ENCODE measurements at places on chromosomes 16 and 17.
A peak's percentile ranks its signal among the peaks of the same experiment; 100 is the strongest.

- DNase-seq: no peak
These were observed 8.6 kb downstream of the BRD7 start for GRCh38 chr16:50360033-50360778.

GRCh38 chr17:73657473-73658116 is 13.3 kb upstream of the SDK2 start:
- DNase-seq: no peak

DNA sequence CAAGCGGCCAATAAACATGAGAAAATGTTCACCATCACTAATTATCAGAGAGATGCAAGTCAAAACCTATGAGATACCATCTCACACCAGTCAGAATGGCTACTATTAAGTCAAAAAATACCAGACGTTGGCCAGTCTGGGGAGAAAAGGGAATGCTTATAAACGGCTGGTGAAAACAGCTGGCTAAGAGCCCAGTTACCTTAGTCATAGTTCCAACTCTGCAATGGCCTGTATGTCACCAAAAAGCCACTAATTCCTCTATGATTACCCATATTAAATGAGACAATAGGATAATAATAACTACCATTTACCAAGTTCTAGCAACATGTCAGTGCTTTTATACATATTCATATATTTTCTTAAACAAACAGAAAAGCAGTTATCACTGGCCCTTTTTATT is 42.9 kb upstream of the CDRT4 start:
- DNase-seq: no peak

- no peak for DNase-seq
These were observed 5.2 kb downstream of the RUSF1 start for GRCh38 chr16:31502981-31503380.

DNA sequence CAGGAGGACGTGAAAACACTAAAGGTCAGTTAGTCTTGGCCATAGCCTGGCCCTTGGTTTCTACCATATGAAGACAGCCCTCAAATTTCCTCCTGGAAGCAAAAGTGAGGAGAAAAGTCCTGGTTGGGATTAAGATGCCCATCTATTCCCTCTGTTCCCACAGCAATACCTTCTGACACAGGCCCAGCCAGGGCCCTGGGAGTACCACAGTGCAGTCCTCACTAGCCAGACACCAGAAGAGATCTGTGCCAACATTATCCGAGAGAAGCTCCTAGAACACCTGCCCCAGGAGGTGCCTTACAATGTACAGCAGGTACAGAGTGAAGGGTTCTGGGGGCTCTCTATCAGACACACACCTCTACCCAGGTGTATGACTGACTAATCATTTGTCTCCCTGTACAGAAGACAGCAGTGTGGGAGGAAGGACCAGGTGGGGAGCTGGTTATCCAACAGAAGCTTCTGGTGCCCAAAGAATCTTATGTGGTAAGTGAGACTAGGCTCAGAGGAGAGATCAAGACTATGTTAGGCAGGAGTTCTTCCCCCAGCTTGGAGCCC is 4.1 kb downstream of the ERAL1 start:
- no peak for DNase-seq

GRCh38 chr16:89561142-89561883 is 831 bp downstream of the RPL13 start:
- DNase-seq: peak; percentile 23

- DNase-seq: no peak
These were observed 18.4 kb downstream of the GJD3 start for GRCh38 chr17:40345994-40346764.

- DNase-seq: no peak
These were observed 193.4 kb downstream of the FOXL1 start for GRCh38 chr16:86771506-86772460.

GRCh38 chr17:47676510-47677165 is 17.3 kb upstream of the TBKBP1 start:
- no peak for DNase-seq

GRCh38 chr17:66172691-66173223 is 19.2 kb downstream of the CEP112 start:
- no peak for DNase-seq

DNA sequence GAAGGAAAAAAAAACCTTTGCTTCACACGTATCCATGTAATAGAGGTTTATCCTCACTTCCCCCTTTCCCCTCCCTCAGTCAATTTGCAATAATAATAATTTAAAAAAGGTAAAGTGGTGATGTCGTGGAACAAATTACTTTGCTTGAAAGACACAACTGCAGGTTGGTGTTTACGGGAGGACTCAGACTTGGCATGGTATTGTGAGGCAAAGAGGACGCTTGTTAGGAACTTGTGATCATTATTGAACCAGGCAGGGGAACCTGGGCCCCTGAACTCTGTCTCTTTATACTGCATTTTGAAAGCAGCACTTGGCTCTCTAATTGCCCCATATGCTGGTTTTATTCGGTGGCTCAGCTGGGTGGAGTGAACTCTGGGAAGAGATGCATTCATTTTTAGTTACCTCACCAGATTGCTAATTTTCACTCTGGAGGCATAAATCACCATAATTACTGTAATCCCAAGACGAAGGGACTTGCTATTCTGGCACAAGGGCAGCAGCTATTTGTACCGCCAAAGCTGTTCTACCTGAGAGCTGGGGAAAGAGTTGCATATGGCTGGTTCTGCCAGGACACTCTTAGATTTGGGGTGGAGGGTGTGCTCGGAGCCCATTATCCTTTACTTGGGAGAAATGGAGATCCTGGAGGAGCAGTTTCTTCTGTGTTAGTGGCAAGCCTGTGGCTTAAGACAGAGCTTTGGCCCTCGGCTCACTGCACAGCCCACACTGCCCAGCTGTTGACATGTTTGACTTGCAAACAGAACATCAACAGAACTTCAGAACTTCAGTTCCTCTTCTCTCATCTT is 5.7 kb upstream of the DHX8 start:
- no peak for DNase-seq
